ENCODE measurements at places on chromosomes 16 and 17.

- DNase-seq: no peak
Measured at GRCh38 chr17:63136369-63137012, 170.5 kb downstream of the TANC2 start.

GRCh38 chr17:71330099-71330375 is 790.8 kb upstream of the SOX9 start:
- DNase-seq: no peak

DNA sequence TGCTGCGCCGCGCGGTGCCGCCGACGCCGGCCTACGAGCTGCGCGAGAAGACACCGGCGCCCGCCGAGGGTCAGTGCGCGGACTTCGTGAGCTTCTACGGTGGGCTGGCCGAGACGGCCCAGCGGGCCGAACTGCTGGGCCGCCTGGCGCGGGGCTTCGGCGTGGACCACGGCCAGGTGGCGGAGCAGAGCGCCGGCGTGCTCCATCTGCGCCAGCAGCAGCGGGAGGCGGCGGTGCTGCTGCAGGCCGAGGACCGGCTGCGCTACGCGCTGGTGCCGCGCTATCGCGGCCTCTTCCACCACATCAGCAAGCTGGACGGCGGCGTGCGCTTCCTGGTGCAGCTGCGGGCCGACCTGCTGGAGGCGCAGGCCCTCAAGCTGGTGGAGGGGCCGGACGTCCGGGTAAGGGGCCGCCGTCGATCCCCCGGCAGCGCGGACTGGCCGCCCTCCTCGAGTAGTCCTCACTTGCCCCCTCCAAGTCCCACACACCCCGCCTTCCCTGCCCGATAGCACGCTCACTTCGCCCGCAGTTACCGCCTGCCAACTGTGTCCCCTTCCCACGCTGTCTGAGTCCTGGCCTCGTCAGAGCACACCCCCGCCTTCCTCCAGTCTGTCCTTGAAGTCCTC is 470 bp downstream of the MLYCD start:
- DNase-seq: peak; percentile 65

- DNase-seq: no peak
Measured at GRCh38 chr17:34843682-34844081, 117.6 kb downstream of the CCT6B start.

GRCh38 chr17:77722366-77722765 is 236.1 kb upstream of the TNRC6C start:
- DNase-seq: peak; percentile 32

DNA sequence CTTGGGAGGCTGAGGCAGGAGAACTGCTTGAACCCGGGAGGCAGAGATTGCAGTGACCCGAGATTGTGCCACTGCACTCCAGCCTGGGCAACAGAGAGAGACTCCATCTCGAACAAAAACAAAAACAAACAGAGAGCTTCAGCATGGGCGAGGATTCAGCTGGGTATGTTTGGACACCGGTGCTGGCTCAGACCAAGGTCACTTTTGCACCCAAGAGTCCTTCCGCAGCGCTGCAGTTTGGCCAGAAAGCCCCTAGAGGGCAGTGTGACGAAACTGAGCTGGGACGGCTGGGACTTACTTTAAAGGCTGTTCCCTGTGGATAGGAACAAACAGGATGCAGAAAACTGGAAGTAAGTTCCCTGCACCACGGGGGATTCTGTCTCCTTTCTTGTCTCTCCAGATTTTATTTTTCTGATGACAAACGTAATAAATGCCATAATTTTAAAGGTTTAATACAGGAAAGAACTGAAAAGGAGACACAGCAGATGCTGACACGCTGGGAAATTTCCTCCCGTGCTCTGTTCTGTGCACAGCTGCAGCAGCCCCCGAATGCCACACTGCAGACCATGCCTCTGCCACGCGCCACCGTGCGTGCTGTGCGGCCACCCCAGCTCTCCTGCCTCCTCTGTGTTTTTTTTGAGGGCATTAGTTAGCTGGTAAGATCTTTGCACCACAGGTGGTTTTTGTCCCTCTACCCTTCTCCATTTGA is 25.2 kb upstream of the USP36 start:
- peak; percentile 91 for DNase-seq

GRCh38 chr17:72139212-72139611 is 18.4 kb downstream of the SOX9 start:
- no peak for DNase-seq

DNA sequence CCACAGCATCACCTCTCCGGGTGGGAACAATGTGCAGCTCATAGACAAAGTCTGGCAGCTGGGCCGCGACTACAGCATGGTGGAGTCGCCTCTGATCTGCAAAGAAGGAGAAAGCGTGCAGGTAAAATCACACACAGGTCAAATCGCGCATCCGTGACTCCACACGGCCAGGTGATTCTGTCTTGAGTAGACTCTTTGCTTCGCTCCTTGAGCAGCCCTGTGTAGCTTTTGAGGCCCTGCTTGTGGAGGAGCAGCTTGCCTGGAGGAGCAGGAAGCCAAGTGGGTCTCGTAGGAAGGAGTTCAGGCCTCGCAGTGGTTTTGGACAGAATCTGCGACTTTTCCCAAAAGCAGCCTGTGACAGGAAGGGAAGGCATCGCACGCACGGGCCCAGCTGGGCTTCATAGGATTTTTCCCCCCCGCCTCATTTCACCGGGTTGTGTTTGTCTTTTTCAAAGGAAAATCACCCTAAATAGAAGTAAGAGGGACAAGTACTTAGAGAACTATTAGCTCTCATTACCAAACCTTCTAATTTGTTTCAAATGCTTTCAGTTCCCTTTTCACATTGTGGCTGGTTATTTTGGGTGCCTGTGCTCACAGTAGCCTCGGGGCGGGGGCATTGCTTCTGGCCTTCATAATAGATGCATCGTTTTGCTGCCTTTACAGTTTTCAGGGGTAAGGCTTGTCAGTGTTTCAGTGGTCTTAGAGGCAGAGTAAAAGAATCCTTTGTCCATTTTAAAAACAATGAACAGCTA is 71.5 kb downstream of the SEC14L1 start:
- DNase-seq: no peak

DNA sequence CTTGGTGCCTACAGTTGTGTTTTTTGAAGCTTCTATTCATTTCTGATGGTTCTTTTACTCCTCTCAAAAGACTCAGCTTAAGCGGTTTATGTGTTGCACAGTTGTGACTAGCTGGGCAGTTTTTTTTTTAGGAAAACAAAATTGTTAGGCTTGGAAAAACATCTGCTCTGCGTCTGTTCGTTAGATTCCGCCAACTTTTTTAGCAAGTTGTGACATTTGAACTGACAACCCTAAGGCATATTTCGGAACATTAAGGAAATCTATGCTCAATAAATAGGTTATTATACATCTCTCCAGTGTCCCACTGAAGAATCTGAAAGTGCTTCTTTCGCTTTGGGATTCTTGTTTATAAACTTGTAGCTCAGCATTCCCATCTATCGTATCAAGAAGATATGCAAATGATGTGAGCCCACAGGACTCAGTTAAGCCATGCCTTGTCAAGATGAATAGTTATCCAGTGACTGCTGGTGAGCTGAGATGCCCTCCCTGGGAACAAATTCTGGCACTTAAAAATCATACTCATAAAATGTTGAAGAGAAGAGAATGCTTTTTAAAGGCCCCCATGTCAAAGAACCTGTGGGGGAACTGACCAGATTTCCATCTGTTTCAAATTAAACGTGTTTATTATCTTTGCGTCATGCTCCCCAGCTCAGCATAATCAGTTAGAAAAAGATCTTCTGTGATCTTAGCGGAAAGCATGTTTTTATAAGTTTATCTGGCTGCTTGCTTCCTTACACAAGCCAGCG is 109.0 kb upstream of the FAM20A start:
- no peak for DNase-seq

DNA sequence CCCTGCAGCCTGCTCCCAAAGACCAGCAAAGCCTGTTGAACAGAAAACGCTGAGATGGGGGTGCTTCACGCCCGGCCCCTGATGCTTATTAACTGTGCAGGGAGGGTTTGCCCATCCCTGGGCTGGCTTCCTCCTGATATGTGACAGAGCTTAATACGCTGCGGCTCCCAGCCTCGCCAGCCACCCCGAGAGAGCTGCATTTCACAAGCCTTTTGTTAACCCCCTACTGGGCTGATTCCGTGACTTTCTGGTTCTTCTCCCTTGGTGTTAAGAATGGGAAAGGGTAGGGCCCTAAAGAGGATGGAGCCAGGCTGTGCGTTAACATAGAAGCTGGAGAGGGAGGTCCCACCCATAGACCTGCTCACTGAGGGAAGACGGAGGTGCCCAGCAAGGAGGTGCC is 211.8 kb downstream of the ENGASE start:
- no peak for DNase-seq

DNA sequence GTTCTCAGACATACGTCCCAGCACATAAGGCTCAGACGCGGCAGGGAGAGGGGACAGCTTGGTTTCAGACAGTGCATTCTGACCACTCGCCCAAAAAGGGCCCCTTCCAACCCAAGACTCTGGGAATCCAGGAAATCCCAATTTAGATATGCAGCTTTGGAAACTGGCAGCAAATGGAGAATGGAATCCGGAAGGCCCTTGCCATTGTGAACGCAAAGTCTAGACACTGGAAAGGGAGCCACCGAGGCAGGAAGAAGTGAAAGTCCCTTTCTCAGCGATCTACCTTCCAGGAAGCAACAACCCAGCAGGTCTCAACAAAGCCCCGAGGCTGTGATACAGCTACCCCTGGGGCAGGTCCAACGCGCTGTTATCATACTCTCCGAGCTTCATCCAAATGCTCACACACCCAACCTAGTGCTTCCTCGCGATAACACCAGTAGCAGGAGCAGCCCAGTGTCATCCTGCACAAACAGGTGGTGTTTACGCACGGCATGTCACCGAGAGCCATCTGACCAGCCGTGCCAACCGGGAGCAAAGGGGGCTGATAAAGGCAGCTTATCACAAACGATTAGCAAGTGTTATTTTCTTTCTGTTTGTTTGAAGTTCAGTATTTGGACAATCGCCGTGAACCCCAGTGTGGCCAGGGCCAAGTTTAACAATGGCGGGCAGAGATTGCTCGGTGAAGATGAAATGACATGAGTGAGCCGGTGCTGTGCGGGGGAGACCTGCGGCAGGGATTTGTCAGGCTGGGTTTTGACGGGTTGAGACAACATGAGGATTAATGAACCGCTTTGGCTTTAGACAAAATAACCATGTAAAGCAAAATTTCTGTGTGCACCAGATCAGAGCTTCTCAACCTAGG is 240.6 kb downstream of the FOXL1 start:
- peak; percentile 41 for DNase-seq

GRCh38 chr17:32876417-32877163 is at the start of gene MYO1D:
MYO1D (minus strand) TSS chr17:32877124; CDS start chr17:32876872, 252 bp downstream.
- no peak for DNase-seq

- DNase-seq: no peak
Measured at GRCh38 chr17:72982680-72983079, 109.8 kb downstream of the SLC39A11 start.

- no peak for DNase-seq
Measured at GRCh38 chr16:11155284-11155806, 100.7 kb downstream of the SOCS1 start.

- DNase-seq: no peak
Measured at GRCh38 chr17:54969658-54970572, 1.4 kb downstream of the STXBP4 start.

GRCh38 chr17:65293584-65294180 is 156.5 kb downstream of the RGS9 start:
- DNase-seq: no peak

DNA sequence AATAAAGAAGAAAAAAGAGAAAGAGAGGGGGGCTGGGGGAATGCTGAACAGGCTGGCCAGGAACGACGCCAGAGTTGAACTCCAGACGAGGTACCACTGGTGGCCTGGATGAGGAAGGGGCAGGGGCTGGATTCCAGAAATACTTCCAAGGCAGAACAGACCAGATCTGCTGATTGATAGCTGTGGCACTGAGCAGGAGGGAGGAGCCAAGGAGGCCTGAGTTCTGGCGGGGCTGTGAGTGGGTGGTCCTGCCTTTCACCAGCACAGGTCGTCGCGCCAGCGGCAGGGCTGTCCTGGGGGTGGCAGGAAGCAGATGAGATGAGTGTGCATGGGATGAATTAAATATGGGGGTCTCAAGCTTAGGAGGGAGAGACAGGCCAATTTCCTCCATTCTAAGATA is 5.5 kb downstream of the CCDC42 start:
- DNase-seq: peak; percentile 91

DNA sequence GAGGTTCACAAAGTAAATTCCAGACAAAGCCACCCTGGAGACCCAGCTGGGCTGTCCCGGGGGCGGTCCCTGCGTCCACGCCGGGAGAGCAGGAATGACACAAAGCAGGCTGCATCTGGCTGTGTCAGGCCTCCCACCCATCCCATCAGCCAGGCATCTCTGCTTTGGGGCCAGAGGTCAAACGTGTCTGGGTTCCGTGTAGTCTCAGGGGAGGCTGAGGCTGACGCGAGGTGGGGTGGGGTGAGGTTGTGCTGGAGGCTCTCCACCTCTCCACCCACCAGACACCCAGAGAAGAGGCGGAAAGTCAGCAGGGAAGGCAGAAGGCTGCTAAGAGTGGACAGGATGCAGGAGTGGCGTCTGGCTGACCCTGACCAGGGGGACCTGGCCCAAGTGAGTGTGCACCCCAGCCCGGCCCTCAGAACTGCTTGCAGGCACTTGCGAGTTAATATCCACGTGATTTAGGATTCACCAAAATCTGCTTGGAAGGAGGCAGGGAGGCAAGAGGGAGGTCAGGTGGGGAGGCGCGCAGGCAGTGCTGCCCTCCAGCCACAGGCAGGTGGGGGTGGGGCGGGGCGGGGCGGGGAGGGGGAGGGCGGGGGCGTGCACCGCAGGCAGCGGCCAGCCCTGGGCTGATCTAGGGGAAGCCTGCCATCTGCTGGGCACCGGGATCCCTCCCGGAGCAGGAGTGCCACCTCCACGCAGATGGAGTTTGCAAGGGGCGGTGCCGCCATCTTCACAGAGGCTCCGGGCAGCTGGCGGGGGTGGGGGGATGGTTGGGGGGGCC is 44.3 kb downstream of the TBC1D16 start:
- DNase-seq: peak; percentile 93

- no peak for DNase-seq
Measured at GRCh38 chr17:7781429-7781828, 52.6 kb upstream of the KDM6B start.

DNA sequence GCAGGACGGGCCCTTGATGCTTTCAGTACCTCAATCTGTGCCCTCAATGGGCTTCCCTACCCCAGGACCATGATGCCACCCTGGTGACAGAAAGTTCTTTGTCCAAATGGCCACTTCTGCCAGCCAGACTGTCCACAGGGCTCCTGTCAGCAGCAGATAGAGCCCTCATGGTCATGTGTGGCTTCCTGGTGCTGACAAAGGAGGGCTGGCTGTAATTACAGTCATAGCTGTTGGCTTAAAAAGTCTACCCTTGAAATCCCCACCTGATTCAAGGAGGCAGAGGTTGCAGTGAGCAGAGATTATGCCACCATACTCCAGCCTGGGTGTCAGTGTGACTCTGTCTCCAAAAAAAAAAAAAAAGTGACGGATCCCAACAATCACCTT is 3.3 kb downstream of the TRPV2 start:
- no peak for DNase-seq

- DNase-seq: no peak
Measured at GRCh38 chr16:58037365-58038057, 12.0 kb downstream of the MMP15 start.

Data from ecto neural progenitor cell (in vitro differentiated cells).